ENCODE measurements at places on chromosomes 2 and 18.

DNA sequence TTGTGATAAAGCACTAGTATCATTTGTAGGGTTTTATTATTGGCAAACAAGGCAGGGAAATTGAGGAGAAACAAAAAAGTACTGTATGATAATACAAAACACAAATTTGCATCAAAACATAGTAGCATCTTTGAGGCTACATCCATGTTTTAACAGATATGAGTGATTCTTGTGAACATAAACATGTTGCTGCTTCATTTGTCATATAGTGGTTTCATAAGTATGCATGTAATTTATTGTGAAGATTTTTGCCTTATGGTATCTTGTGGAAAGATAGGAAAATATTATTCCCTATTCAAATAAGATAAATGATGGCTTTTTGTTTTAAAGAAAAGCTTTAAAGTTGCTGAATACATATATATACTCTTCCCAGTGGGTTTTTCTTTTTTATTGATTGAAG, 60.3 kb downstream of the VRK2 start:
- DNase-seq = no peak

GRCh38 chr2:72917877-72918553, 696 bp downstream of the EMX1 start:
- no peak for DNase-seq

- DNase-seq = no peak
Observed at GRCh38 chr2:10255189-10256030, 47.3 kb upstream of the HPCAL1 start.

GRCh38 chr2:39252888-39253518, 9.2 kb upstream of the CDKL4 start:
- no peak for DNase-seq

DNA sequence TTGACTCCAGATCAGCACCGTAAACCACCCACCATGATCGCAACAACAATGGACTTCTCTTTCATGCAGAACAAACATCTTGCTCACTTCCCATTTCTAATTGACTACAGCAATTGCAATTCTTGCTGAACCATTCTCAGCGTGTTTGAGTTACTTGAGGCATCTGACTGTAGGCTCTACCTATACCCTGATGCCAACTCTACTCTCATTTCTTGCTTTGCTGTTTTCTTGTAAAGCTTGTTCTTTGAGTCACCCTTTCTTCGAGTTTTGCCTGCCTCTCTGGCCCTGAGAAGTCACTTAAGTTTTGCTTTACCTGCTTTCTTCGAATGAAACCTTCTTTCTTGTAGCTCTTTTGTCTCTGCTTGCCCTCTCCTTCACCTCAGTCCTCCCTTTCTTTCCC, 160.5 kb upstream of the RND3 start:
- DNase-seq = no peak

DNA sequence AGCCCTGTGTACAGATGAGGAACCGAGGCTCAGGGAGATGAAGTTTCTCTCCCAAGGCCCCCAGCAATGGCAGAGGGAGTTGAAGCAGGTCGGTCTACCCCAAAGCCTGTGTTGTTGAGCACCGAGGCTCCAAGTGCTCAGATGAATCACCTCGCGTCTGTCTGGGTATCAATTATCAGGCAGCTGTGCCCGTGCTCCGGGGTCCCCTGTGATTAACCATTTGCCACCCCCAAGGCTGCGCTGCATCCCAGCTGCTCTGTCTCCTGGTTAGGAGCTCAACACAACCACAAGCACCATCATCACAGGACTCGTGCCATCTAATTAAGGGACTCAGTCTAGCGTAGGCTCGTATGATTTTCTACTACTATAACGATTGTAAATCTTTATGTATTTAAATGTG, 27.1 kb downstream of the LIPG start:
- no peak for DNase-seq

GRCh38 chr2:55010915-55011314, 39.3 kb downstream of the RTN4 start:
- DNase-seq = peak; percentile 58

DNA sequence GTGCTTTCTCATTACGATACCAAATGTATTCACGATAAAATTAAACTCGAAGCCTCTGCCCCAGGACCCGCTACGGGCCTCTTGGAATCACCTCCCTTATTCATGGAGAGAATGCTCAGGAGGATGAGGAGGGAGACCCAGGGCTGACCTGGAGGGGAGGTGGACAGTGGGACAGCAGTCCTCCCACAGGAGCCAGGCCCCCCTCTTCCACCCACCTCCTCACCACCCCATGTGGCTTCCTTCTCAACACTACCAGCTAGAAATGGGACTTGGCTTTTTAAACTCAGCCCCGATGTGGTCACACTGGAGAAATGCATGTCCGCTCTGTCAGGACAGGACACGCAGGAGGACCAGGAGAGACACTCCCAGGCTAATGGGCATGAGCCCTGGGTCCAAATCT, 147.9 kb upstream of the ID2 start:
- no peak for DNase-seq

DNA sequence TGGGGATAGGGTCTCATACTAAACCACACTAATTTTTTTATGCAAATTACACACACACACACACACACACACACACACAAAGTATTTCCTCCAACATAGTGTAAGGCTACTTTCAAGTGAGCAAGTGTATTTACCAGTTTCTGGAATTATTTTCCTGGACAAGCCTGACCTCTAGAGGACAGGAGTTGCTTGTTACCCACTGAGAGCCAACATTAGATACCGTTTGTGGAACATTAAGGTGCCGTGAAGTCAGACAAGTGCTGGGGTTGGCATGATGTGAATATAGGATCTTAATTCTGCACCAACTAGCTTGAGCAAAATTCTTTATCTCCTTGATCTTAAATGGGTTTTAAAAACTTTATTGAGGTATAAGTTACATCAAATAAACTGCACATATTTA, 39.3 kb upstream of the SERPINB2 start:
- peak; percentile 67 for DNase-seq

GRCh38 chr2:66874411-66874810, 439.5 kb downstream of the MEIS1 start:
- no peak for DNase-seq

GRCh38 chr18:39487932-39488331, 1922.3 kb upstream of the CELF4 start:
- no peak for DNase-seq
